ENCODE measurements at places on chromosomes 7 and 10.

GRCh38 chr10:6964543-6964942 is 384.5 kb upstream of the PRKCQ start:
- no peak for DNase-seq

GRCh38 chr10:109616359-109616980 is 306.8 kb downstream of the XPNPEP1 start:
- DNase-seq: no peak

GRCh38 chr10:86944907-86945306 is 12.5 kb downstream of the MMRN2 start:
- DNase-seq: no peak

GRCh38 chr7:96921771-96922170 is 83.6 kb upstream of the DLX6 start:
- DNase-seq: no peak

DNA sequence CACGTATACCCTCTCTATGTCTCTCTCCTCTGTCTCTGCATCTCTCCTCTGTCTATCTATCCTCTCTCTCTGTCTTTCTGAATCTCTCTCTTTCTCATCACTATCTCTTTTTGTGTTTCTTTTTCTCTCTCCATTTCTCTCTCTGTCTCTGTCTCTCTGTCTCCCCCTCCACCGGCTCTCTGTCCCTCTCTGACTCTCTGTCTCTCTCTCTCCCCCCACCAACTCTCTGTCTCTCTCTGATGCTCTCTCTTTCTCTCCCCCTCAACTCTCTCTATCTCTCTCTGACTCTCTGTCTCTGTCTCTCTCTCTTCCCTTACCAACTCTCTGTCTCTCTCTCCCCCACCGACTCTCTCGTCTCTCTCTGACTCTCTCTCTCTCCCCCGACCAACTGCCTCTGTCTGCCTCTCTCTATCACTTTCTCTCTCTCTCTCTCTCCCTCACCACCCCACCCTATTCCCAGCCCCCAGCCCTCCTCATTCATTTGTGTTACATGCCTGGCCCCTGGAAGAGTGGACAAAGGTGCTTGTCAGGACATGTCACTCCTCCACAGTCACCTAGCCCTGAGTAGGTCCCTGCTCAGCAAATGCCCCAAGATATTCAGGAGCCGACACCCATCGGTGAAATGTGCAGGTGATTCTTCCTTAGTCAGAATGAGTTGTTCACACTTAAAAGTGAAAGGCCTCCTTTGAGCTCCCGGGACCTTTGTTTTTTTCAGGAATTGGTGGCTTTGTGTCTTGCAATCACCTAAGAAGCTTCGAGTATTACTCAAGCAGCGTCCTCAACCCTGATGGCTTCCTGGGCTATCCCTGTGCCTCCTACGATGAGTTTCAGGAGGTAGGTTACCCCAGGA is 13.6 kb downstream of the PNLIPRP2 start:
- DNase-seq: no peak

DNA sequence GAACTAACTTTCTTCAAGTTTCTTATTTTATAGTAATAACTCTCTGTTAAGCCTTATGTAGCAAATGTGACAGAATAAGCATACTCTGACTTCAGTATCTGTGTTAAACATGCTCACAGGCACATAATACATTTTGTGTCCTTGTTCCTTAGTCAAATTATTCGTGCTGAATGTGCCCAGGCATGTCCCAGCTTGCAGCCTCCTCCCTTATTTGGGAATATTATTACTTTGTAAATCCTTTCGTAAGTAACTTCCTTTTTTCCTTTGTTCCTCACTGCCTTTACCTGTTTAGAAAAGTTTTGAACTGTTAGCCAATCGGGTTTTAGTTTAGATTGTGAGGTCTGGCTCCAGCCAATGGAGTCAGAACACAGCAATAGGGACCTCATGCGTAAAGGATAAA is 46.9 kb downstream of the GALNT11 start:
- no peak for DNase-seq
